Activated CD4-positive, alpha-beta T cell treated with anti-CD3 and anti-CD28 coated beads, Interleukin-2, amount 10 ng/mL, durations not matched to agents 7 days and 5 days (primary cell): ENCODE measurements at places on chromosomes 5 and 9.

DNA sequence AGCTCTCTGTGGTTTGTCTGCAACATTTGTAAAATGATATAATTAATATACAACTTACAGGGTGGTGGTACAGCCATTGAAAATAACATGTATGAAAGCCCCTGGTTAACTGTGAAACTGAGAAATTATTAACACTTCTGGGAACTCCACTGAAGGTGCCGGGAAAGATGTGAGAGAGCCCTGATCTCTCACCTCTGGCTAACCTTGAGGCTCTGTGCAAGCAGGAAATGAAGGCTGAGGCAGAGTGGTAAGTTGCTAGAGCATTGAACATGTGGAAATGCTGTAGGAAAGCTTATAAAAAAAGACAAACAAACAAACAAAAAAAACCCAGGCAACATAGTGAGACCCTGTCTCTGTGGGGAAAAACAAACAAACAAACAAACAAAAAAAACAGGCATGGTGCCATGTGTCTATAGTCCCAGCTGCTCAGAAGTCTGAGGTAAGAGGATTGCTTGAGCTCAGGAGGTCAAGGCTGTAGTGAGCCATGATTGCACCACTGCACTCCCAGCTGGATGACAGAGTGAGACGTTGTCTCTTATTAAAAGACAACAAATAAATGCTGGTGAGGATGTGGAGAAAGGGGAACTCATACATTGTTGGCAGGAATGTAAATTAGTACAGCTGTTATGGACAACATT is 7.5 kb downstream of the CATSPER3 start:
- no peak for DNase-seq

GRCh38 chr9:17191082-17191481 is 56.2 kb downstream of the CNTLN start:
- DNase-seq = no peak

DNA sequence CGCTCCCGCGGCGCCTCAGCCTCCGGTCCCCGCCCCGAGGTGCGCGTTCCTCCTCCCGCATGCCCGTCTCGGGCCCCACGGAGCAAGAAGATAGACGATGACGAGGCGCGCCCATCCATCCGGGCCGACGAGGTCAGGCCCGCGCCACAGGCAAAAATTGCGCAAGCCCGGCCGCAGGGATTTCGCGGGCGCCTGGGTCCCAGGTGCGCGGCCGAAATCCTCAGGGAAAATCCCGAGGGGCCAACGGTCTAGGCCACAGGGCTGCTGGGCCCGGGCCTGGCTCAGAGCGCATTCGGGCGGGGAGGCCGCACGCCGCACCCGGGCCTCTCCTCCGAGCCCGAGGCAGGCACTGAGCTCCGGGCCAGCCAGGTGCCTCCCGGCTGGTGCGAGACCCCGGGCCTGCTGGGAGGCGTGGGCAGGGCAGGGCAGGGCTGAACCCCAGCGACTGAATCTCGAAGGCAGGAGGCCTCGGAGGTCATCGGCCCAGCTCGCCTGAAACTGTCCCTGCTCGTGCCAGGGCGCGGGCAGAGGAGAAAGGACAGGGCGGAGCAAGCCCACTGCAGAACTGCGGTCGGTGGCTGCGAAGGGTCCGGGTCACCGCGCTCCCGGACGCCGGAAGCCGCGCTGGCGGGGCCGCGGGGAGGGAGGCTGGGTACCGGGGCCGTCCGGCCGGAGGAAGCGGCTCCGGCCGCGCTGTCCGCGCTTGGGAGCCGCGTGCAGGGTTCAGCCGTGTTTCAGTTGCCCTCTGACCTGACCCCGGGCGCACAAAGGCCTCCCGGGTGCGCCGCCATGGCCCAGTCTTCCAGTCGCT is 66.8 kb downstream of the FOXD1 start:
- DNase-seq = no peak

DNA sequence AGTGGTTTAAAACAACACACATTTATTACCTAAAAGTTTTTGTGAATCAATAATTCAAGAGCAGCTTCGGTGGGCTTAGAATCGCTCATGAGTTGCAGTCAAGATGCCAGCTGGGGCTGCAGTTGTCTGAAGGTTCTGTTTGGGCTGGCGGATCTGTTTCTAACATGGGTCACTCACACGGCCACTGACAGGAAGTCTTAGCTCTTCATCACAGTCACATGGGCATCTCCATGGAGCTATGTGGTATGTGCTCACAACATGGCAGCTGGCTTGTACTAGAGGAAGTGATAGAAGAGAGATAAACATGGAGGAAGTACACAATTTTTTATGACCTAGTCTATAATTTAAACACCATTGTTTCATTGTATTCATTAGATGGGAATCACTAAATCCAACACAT is 11.2 kb downstream of the KLHL9 start:
- DNase-seq = no peak

DNA sequence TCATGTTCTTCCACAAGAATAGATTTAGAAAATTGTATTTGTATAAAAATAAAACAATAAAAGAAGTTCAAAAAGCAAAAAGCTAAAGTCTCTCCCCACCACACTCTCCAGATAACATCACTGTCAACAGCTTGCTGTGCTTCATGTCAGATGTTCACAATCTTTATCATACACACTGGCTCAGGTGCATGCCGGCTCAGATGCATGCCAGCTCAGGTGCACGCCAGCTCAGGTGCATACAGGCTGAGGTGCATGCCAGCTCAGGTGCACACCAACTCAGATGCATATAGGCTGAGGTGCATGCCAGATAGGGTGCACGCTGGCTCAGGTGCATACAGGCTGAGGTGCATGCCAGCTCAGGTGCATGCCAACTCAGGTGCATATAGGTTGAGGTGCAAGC is 26.5 kb downstream of the SEMA4D start:
- DNase-seq = no peak

DNA sequence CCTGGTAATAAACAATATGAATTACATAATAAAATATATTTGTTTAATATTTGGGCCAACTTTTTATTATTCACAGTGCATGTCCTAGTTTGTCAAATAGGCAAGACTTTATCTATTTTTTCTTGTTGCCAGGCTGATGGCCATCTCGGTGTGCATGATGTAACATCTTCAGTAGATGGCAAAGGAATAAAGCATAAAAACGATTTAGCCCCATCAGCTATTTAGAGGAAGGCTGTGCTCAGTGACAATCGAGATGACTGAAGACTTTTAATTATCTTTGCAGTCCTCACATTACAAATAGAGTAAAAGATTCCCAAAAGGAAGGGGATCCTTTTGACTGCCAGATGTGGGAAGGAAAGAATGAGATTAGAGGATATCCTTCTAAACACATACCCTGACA is 358.5 kb downstream of the PTPRD start:
- DNase-seq = no peak
